ENCODE measurements at places on chromosomes 7 and 10.
A peak's percentile ranks its signal among the peaks of the same experiment; 100 is the strongest.

DNA sequence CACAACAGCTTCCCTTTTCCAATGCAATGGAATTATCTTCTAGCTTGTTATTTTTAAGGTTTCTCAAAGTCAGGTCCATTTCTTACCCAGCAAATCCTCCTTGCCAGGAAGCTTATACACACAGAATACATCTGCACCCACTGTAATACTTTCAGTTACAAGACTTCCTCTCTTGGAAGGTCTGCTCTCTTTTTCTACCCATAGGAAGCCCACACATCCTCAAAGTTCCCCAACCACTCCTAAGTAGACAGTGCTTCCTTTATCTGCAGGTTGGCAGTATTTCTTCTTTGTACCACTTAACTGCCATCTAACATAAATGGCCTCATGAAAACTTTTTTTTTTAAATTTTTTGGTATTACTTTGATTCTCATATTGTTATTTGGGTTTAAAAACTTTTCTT is 155.6 kb downstream of the TAX1BP1 start:
- DNase-seq, result no peak

DNA sequence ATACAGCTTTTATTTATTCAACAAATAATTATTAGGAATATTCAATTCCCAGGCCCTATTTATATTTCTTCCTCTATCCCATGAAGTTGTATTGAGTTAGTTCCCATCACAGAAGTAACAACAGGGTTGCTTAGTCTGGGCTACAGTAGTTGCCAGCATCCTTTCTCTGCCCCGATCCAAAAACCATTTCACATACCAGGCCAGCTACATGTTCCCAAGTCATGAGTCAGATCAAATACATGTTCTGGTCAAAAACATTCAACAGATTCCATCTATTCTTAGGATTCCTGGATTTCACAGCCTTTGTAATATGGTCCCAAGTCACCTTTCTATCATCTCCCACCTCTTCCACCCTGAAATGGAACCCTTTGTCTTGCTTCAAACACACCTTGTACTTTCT is 91.6 kb downstream of the RAB11FIP2 start:
- no peak for DNase-seq

GRCh38 chr7:101085162-101085964 is at the start of gene TRIM56:
TRIM56 (plus strand) TSS chr7:101085481; CDS start chr7:101087313, 1,832 bp downstream.
- peak; percentile 77 for DNase-seq

DNA sequence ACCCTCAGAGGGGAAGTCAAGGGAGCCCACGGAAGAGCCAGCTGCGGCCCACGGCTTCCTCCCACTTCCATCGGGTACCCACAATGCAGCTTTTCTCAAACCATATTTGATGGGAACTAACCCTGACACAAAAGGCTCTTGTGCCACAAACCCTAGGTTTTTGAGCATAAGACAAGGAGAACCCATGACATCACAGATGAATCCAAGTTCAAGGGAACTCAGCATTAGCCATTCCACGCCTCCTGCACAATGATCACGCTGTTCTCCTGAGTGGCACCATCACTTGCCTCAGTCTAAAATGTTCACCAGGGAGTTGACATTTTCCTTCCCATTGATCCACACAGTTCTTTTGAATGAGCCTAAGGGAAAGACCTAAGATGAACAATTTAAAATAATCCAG is 70.4 kb downstream of the ITIH5 start:
- DNase-seq, result peak; percentile 11
